Nucleus accumbens (tissue), 56 donors: ENCODE measurements at places on chromosomes 12 and 14.

- DNase-seq: no peak
These were observed 95.1 kb downstream of the CAND1 start for GRCh38 chr12:67364228-67364627.

DNA sequence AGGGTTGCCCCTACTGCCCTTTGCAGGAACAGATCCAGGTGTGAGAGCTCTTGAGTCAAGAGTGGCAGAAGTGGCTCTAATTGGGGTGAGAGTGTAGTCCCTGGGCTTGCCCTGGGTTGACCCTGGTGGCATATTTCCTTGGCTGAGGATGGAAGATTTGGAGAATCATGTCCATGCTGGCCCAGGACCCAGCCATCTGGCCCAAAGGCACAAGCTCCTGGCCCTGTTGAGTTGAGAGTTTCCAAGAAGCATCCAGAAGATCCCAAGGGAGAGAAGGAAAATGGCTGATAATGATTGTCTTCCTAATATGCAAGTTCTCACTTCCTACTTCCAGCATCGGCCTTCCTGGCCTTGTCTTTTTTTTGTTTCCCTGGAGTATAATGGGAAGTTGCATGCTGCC is 55.5 kb upstream of the SRSF5 start:
- no peak for DNase-seq

GRCh38 chr14:45298423-45299117 is 45.6 kb upstream of the MIS18BP1 start:
- no peak for DNase-seq

GRCh38 chr12:19872621-19873540 is 433.6 kb downstream of the AEBP2 start:
- DNase-seq: no peak

DNA sequence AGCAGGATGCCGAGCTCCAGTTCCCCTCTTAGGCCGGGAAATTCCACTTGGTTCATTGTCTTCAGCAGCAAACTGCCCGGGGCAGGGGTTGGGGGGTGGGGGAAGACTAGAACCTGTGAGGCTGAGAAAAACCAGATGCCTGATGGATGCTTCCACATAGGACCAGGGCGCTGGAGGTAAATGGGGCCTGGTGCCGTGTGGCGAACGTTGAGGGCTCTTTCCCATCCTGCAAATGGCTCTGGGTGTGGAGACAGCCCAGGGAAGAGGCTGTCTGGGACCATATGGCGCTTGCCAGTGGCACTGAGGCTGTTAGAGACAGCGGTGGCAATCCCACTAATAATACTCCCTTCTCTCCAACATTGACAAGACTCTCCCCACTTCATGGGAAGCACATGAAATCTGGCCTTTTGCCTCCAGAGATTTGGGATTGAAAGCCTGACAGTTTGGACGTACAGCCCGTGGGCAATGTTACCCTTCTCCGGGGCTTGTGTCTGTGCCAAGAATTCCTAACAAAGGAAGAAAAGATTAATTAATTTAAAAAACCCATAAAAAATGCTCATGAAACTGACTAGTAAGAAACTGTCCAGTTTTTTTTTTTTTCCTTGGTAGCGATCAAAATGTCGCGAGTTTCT is 44.5 kb downstream of the MAP1LC3B2 start:
- no peak for DNase-seq

- peak; percentile 69 for DNase-seq
These were observed at the start of gene ARHGEF40 for GRCh38 chr14:21070083-21070609. TSS of gene ARHGEF40 (plus strand) at chr14:21070304. CDS start at chr14:21070397, 93 bp downstream.

- no peak for DNase-seq
These were observed 6.4 kb upstream of the ASCL1 start for GRCh38 chr12:102950950-102951619.

DNA sequence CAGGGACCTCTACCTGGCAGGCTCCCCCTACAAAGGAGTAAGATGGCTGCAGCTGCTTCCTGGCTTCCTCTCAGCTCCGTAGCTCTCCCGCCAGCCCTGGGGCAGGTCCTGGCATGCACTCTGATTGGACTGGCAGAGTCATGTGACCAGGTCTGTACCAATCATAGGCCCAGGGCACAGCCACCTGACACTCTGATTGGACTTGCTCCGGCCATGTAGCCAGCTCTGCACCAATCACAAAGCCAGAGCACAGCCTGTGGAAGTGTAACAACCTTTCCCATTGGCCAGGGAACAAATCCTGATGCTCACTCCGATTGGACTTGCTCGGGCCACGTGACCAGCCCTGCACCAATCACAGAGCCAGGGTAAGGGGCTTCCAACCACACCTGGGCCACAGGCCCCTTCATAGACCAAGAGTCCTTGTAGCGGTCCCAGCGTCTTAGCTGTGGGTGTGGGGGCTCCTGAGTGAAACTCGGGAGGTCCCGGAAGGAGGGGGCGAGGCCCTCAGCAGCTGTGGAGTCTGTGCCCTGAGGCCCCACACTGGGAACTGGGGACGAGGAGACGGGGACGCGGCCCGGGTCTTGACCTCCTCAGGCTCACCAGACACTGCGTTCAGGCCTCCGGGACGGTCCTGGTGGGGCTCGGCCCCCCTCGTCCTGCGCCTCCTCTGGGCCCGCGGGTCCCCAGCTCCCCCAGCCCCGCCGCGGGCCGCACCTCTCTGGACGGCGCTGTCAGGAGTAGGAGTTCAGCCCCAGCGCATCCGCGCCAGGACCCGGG is 210.6 kb downstream of the ADGRD1 start:
- no peak for DNase-seq

- peak; percentile 87 for DNase-seq
These were observed 3.4 kb downstream of the TAMALIN start for GRCh38 chr12:52010152-52010622.

DNA sequence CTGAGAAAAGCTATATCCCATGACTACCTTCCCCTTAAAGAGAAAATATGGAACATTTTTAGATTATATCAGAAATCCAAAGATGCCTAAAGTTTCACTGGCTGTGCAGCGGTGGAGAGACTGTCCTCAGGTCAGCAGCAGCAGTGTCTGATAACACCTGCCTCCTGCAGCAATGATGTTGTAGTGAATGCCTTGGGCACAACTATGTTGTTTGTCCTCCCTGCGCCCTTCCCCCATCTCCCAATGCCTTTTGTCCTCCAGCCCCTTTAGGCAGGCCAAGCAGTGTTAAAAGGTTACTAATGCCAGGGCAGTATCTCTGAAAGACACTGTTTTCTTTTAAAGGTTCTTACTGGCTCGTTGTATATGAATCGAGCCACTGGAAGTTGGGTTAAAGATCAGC is 13.2 kb downstream of the RTRAF start:
- DNase-seq: peak; percentile 16

DNA sequence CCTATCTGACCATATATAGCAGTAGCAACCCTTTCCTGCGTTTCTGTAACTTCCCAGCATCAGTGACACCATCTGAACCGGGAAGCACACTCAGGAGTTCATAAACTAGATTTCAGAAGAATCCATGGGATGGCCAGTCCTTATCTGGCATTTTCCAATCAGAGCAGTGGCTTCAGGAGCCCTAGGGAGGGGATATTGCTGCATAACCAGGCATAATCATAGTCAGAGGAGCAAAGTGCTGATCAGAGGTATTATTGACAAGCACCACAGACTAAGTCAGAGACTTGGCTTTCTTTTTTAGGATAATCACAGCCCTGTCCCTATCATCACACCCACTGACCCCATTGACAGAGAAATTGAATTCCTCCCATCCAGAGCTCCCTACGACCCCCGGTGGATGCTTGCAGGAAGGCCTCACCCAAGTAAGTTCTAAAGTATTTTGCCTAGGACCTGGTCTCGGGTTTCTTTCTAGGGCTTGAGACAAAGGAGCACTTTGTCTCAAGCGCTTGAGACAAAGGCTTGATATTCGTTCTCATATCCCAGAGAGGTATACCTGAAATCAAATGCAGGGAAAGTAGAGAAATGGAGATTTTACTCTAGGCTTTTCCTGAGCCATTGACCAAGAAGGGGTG is 55.1 kb downstream of the FOXN4 start:
- DNase-seq: no peak

DNA sequence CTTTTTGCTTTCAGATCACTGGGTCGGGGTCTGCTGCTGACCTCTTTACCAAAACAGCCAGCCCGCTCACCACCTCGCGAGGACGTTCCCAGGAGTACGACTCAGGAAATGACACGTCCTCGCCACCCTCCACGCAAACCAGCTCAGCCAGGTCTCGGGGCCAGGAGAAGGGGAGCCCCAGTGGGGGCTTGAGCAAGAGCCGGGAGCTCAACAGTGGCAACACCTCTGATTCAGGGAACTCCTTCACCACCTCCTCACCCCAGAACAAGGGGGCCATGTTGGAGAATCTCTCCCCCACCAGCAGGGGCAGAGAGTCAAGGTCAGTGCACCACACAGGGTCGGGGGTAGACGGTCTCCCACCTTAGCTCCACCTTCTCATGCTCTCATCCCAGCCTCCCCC is 33.4 kb upstream of the HSPB8 start:
- no peak for DNase-seq

DNA sequence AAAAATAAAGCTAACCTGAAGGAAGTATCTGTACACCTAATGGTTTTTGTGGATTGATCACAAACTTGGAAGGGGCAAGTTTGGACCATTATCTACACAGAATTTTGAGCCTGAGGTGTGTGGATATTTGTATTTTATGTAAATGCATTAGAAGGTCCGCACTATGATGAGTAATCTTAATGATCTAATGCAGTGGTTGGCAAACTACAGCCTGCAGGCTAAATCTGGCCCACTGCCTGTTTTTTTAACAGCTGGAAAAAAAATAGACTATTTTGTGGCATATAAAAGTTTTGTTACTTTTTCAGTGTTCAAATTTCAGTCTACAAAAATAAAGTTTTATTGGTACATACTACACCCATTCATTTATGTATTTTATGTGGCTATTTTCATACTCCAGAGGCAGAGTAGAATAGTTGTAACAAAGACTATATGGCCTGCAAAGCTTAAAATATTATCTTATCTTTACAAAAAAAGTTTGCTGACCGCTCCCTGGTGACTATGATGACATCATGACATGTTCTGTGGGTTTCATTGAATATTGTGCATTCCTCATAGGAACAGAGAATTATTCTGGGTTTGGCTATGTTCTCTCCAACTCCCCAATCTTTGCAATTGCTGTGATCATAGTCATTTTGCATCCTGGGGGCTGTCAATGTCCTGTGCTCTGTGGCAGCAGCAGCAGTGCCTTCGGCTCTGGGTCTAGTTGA is 962.6 kb upstream of the FBXO33 start:
- no peak for DNase-seq

DNA sequence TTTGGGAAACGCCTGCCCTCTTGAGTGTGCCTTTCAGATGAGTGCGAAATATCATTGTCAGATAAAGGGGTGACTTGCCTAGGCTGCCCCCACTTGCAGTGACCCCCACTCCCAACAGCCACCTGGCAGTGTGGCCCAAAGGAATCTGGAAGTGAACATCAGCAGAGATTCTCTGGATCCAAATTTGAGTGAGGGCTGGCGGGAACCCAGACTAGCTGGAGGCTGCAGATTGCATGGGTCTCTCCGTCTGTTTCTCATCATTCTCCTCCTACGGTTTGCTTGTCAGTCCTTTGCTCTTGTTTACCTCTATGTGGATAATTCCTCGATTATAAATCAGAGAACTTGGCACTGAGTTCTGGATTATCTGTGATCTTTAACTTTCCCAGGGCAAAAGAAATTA is 280.8 kb downstream of the ZFP36L1 start:
- DNase-seq: no peak

DNA sequence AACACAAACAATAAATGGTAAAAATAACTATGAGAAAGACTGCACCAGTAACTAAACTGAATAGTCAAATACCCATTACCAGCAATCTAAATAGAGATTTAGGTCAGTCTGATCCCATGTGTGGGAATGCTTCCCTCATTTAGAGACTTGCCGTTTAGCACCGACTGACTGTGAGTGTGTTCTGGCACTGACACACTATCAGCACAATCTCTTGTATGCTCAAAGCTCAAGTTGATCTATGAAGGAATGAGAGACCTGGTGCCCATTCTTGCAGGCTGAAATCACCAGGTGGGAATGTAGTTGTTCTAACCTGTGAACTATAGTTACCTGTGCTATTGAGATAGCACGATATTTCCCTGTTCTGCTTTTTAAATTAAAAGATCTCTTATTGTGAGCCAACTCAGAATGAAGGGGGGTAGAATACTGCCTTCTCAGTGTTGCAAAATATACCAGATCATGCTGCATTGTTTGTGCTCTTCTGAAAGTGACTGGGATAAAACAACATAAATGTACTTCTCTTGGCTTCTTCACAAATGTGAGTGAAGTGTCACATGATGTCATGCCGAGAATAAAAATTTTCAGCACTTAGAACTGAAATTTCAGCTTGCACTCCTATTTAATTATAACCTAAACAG is 99.6 kb downstream of the LIN7A start:
- no peak for DNase-seq
